Natural killer cell (primary cell): ENCODE measurements at places on chromosomes 3 and 15.

GRCh38 chr3:60393946-60394345 lies 857.3 kb downstream of the FHIT start:
- DNase-seq = no peak

DNA sequence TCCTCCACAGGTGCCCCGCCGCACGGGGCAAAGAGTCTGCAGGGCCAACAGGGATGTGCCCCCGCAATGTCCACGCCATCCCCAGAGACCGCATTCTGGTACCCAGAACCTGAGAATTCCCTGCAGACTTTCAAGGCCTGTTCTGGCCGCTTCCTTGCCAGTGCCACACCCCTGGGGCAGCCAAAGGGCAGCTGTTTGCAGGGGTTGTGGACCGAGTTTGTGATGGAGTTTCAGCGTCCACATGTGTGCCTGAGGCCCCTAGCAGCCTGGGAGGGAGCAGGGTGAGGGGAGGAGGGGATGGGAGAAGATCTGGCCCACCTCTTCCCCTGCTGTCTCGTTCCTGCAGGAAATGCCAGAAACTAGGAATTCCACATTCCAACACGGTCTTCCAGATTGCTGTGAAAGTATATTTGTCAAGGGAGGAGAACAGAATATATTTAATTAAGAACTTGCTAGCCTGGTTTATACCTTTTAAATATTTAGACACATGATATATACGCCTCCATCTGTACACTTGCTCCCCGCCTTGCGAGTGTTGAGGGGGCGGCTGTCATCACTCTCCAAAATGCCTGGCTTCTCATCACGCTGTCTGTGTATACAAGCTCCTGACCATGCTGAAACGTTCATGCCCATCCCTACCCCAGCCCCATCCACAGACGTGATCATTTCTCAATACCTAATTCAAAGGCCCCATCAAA lies 31.1 kb upstream of the RASA2 start:
- DNase-seq = no peak

GRCh38 chr3:145448436-145448835 lies 712.5 kb downstream of the PLOD2 start:
- no peak for DNase-seq

GRCh38 chr3:31232055-31233025 lies 300.4 kb upstream of the STT3B start:
- no peak for DNase-seq

DNA sequence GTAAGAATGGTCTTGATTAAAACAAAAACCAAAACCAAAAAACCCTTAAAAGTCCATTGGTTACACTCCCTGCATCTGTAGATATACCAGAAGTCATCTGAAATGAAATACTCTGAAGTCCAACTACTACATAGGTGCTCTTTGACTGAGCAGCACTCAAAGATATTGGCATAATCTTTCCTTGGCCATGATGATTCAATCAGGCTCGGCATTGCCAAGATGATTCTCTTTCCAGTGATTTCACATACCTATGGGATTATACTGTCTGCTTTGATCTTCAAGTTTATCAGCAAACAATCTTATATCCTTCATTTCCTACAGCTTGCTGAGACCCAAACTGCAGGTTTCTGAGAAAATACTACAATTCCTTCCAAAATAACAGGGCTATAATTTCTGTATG lies 35.9 kb upstream of the DIPK2A start:
- DNase-seq = no peak

- DNase-seq = no peak
Measured at GRCh38 chr3:192090586-192090985, 629.6 kb downstream of the PYDC2 start.

DNA sequence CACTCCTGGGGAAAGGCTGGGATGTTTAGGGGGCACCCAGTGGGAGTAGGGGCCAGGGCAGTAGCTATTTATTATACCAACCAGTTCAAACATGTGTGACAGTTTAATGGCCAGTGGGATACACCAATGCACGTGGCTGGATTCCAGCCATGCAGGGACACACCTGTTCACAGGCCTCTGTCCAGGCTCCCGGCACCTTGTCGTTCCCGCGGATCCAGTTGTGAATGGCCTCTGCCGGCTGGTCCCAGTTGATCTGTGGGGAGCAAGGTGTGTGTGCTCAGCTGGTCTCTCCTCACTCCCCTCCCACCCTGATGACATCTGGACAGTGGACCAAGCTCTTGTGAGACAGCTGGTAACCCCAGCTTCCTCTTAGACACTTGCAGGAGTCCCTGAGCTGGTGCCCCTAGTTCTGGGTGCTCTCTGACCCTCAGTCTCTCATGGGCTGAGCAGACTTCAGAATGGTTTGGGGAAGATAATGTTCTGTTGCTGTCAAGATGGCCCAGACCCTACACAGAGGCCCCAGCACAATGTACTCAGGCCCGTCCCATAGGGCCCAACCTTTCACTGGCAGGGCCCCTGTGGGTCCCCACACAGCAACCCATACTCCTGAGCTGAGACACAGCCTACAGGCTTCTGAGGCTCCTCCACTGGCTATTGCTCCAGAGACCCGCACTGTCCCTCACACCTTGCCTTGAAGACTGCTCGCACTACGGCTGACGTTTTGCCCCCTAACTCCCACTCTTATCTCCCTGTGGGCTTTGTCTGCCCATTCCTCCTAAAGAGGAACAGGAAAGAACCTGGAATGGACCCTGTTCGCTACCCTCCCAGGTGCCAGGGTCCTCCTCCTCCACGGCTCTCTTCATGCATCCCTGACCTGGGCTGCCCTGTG lies 25.8 kb downstream of the ALDH1L1 start:
- no peak for DNase-seq

DNA sequence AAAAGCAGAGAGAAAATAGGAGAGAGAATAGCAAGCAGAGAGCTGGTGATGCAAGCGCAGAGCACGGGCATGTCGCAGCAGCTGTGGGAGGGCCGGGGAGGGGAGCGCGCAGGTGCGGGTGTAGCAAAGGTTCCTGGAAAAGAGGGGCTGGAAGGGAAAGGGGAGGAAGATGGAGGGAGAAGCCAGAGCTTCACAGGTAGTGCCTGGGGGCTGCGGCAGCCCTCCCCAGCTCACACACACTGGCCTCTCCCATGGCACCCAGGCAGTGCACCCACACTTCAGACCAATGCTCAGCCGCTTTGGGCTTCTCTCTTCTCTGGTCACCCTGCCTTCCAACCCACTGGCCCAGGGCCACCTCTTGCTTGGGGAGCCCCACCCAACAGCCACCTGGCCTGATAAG lies 72.1 kb downstream of the ADAMTS7 start:
- no peak for DNase-seq

- no peak for DNase-seq
Measured at GRCh38 chr3:42960282-42960681, 18.8 kb upstream of the GASK1A start.

- no peak for DNase-seq
Measured at GRCh38 chr15:34942363-34942762, 27.2 kb downstream of the AQR start.

DNA sequence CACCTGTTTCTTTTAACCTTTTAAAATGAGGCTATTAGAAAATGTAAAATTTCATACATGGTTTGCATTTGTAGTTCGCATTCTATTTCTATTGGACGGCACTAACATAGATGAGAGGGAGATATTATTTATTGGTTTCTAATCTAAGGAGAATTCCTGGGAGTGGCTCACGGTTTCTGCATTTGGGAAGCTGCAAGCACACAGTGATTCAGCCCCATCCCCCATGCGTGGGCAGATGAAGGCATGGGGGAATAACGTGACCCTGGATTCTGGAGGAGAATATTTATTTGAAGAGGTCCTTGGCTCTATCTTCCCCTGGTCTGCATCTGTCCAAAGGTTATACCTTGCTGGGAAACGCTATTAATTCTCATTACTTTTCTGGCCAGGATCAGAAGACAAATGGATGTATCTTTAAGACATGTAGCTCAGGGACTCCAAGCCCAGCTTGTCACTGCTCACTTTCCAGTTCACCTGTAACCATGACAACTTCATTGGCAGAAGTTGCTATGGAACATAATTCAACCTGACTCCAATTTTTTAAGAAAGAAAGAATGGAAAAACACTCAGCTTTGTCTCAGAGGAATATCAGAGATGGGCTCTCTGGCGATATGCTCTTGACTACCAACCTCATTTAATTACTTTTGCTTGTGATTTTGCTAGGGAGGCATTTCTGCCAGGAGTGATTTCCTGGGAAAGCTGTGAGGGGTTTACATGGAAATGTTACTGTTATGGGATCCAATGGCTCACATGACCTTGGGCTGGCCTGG lies 27.2 kb upstream of the POMGNT2 start:
- no peak for DNase-seq

DNA sequence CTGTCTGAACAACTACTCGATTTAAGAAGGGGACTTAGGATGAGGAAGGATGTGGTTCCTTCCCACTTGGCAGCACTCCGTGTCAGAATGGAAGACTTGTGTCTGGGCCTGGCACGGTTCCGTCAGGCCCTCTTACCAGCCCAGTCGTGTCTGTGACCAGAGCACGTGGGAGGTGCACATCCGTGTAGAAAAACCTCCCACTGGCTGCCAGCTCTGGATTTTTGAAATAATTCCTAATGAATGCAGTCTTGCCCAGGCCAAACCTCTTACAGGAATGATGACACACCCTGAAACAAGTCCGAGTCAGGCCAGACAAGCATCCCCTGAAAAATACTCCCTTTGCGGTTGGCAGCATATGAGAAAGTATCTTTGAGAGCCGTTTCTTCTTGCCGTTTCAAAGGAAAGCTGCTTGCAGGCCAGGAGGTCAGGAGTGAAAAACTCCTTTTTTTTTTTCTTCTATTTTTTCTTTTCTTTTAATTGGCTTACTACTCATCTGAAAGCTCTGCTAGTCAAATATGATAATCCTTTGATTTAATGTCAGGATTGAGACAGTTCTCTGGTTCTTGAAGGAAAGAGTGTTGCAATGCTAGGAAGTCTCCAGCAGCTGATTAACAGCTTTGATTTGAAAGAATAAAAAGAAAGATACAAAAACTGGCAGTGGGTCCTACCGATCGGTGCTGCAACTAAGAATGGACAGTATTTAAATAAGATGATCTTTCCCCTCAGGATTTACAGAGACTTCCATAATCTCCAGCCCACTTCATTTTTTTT lies 19.8 kb downstream of the IL1RAP start:
- DNase-seq = no peak

GRCh38 chr3:38827791-38828190 lies 11.8 kb upstream of the SCN10A start:
- DNase-seq = no peak

- peak; percentile 2 for DNase-seq
Measured at GRCh38 chr3:192570821-192571791, 156.2 kb downstream of the FGF12 start.

DNA sequence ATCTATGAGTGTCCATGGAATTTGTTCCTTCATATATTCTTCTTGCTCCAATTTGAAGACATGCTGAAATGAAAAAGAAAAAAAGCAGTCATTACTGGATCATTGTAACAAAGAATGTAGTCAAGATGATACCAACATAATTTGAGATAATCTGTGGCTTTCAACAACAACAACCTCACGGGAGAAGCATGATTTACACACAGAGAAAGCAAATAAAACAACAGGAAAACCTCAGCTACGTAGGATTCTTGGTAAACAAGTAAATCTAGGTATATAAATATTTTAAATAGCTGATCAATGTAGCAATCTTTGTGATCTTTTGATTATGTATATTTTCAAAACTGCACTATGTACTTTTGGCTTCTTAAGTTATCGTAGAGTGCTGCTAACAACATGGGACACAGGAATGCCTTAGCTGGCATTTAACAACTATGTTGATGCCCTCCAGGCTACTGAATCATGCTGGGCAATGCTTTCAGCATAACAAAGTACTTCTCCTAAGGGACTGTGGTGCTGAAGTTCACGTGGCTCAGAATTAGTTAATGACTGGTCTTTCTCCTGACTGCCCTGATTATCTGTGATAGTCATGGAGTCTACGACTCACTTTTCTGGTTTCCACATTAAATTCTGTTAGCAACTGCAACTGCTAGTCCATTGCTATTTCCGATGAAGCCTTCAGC lies 96.5 kb upstream of the MYO5C start:
- no peak for DNase-seq

GRCh38 chr3:189954733-189955665 lies 165.7 kb downstream of the P3H2 start:
- DNase-seq = no peak

DNA sequence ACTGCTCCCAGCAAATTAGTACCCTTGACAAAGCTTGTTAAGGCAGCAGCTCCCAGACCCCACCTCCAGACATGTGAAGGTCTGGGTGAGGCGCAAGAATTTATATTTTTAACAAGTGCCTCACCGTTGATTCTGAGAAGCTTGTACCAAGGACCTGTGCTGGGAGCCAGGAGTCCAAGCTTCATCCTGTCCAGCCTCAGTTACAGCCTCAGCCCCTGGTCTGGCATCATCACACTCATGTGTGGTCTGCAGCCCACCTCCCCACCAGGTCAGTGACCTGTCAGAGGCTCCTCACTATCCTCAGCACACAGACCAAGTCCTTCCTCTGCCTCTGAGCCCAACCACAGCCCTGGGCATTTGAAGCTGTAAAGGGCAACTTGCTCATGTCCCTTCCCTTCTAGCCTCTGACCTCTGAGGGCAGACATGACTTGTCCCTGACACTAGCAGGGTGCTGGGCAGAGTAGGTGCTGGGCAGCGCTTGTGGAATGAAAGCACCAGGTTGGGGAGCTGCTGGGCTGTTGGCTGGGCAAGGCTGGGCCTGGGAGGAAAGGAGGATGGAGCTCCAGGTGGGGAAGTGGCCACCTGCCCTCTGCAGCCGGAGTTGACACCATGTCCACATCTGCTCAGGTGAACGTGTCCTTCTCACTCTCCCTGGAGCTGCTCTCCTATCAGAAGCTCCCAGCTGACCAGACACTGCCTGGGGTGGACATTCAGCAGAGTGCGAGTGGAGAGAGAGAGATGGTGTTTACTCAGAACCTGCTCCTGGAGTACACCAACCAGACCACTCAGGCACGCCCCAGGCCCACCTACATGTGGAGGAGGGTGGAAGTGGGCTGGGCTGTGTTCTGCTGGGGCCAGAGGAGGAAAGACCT lies 16.9 kb downstream of the ACAA1 start:
- DNase-seq = no peak

- DNase-seq = no peak
Measured at GRCh38 chr3:118980832-118981231, 53.8 kb downstream of the IGSF11 start.

DNA sequence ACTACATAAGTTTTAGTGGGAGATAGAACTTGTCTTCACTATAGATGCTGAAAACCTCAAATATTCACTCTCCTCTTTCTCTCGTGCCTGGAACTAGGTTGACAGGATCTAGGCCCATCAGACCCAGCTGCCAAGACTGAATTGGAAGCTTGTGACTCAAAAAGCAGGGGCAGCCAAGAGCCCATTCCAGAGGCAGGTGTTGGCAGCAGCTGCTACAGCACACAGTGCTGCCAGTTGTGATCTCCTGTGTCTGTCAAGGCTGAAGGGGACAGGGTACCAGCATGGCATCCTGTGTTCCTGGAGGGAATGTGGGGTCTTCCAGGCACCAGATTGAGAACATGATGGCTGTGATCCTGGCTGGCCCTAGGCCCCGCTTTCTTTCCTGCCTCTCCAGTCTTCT lies 92.5 kb upstream of the MB21D2 start:
- no peak for DNase-seq

DNA sequence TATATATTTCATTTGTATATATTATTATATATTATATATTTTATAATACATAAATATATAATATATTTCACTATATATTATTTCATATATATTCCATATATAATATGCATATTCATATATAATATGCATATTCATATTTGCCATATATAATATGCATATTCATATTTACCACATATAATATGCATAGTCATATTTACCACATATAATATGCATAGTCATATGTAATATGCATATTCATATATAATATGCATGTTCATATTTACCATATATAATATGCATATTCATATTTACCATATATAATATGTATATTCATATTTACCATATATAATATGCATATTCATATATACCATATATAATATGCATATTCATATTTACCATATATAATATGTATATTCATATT lies 51.2 kb upstream of the GATA2 start:
- DNase-seq = no peak
